ENCODE measurements at places on chromosomes 11 and 22. TPM values are rescaled to one million over a fixed set of nuclear protein-coding genes. Genes with fewer than 3 reads are reported as not detected.

Gene TUBA8
- 4.1 TPM for total RNA-seq

Gene SEPTIN5
- 246 TPM for total RNA-seq

Gene VPREB3
- not detected for total RNA-seq

Gene POLDIP3
- 34.1 TPM for total RNA-seq

Gene MMP27
- total RNA-seq = not detected

Gene IGSF22
- total RNA-seq = 0.31 TPM

Gene OR51E2
- not detected for total RNA-seq

Gene CALCA
- not detected for total RNA-seq

Gene KIF18A
- total RNA-seq = 8.1 TPM

Gene RFPL2
- not detected for total RNA-seq

Gene DERL3
- 2.2 TPM for total RNA-seq

Gene C11orf24
- total RNA-seq = 15.3 TPM

Gene TNNT3
- total RNA-seq = not detected

Gene KRTAP5-8
- not detected for total RNA-seq
